Calu3 (cell line): ENCODE measurements at places on chromosomes 2 and 18. TPM values are rescaled to one million over a fixed set of nuclear protein-coding genes. Genes with fewer than 3 reads are reported as not detected.

The DAPL1 gene
- total RNA-seq: not detected in 2 replicates

The CTAGE1 gene
- not detected in 2 replicates for total RNA-seq

The FAM110C gene
- 17.9 and 20.6 TPM in 2 replicates for total RNA-seq

DNA sequence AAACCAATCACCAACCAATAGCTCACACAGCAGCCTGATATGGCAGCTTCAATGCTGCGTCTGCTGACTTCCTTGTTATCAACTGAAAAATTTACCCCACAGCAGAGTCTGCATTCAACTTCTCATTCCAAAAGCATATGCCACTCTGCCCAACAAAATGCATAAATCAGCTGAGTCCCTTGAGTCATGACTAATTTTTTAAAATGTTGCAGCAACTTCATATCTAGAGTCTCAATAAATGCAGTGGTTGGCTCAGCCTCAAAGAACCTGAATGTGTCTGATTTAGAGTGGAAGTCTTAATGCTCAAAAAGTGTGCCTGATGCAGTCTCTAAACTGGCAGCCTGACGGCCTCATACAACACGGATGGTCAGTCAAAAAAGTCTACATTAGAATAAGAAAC lies 46.5 kb downstream of the FARSB start:
- no peak for DNase-seq

GRCh38 chr2:238061315-238062202 lies 758 bp downstream of the SCLY start:
- peak; percentile 36 for DNase-seq

GRCh38 chr18:50454387-50454988 lies 79.6 kb downstream of the SKA1 start:
- DNase-seq: no peak

- DNase-seq: no peak
Observed at GRCh38 chr2:134405611-134406081, 151.8 kb downstream of the MGAT5 start.

GRCh38 chr2:149082735-149083134 lies 44.2 kb downstream of the LYPD6B start:
- no peak for DNase-seq

GRCh38 chr2:203016716-203017115 lies 2.0 kb downstream of the NBEAL1 start:
- no peak for DNase-seq
